ENCODE measurements at places on chromosomes 3 and 15. TPM values are rescaled to one million over a fixed set of nuclear protein-coding genes. Genes with fewer than 3 reads are reported as not detected.

DNA sequence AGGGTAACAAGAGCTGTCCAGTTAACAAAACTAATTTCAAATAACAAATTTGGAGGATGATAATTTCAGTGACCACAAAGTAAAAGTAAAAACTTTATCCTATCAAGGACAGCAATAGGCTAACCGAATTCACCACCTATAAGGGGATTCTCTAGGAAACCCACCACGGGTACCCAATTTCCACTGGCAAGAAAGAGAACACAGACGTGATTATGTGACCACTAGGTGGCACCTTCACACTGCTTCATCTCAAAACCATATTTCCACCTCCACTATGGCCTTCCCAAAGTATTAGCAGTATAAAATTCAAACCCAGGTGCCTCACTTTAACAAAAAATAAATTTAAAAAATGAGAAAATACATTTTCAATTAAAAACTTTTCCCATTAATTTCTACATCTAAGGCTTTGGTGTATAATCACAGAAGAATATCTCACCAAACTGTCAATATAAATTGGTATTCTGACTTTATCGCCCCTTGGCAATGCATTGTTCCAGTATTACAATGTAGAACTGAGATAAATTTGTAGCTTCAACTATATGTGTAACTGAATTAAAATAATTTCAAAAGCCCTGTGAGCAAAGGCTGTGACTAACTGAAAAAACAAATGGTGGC, 96.5 kb downstream of the FSIP1 start:
- no peaks in the 10 kb centered on the region for H3K4me1 ChIP-seq
- H3K27ac ChIP-seq = no peak overlapping the region
- H3K36me3 ChIP-seq = no peaks in the 10 kb centered on the region
- DNase-seq = no peak
- H3K27me3 ChIP-seq = no peaks in the 10 kb centered on the region

DNA sequence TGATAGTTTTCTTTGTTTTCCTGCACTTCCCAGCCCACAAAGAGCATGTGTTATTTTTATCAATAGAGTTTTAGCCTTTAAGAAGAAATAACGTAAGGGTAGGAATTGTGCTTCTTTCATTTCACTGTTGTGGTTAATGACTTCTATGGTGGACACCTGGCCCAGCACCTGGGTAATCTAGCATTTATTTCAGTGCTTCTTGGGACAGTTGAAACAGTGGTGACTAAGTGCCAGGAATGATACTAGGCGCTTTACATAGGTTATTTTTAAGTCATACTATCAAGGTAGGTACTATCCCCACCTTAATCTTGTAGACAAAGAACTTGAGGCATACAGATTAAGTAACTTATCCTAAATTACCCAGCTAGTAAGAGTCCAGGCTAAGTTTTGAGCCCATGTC, 243.8 kb downstream of the SOX2 start:
- no peaks in the 10 kb centered on the region for H3K27me3 ChIP-seq
- DNase-seq = no peak
- H3K4me1 ChIP-seq = no peaks in the 10 kb centered on the region
- H3K4me3 ChIP-seq = no peak overlapping the region

GRCh38 chr15:90671216-90671615, 45.9 kb upstream of the BLM start:
- H3K27me3 ChIP-seq = no peaks in the 10 kb centered on the region
- no peak overlapping the region for H3K4me3 ChIP-seq
- H3K36me3 ChIP-seq = no peaks in the 10 kb centered on the region
- DNase-seq = no peak
- H3K4me1 ChIP-seq = no peaks in the 10 kb centered on the region

GRCh38 chr15:80559320-80559693, 135.8 kb upstream of the ABHD17C start:
- no peaks in the 10 kb centered on the region for H3K36me3 ChIP-seq
- no peak for DNase-seq
- no peak overlapping the region for H3K4me3 ChIP-seq
- no peaks in the 10 kb centered on the region for H3K4me1 ChIP-seq
- H3K27me3 ChIP-seq = no peaks in the 10 kb centered on the region
- H3K27ac ChIP-seq = no peak overlapping the region

DNA sequence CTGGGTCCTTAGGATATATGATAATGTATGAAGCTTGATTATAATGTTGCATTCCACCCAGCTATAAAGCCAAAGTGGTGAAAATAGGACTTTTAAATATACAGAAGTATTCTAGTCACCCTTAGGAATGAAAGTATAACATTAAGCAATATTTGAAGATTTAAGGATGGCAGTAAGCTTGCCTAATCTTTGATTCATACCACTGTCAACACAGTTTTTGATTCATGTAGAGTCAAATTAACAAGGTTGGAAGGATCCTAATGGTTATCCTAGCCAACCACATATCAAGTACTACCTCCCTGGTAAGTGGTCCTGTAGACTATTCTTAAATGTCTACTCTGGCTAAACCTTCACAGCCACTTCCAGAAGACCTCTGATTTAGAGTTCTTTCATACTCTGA, 18.6 kb downstream of the ARIH1 start:
- H3K36me3 ChIP-seq = no peaks in the 10 kb centered on the region
- no peaks in the 10 kb centered on the region for H3K27me3 ChIP-seq
- no peaks in the 10 kb centered on the region for H3K4me1 ChIP-seq
- DNase-seq = no peak

- H3K36me3 ChIP-seq = no peaks in the 10 kb centered on the region
- H3K27me3 ChIP-seq = no peaks in the 10 kb centered on the region
- H3K4me3 ChIP-seq = no peak overlapping the region
- DNase-seq = no peak
- H3K27ac ChIP-seq = no peak overlapping the region
These were observed 8.8 kb downstream of the SNTN start for GRCh38 chr3:63661242-63661641.

GRCh38 chr15:57609805-57610529, 18.3 kb downstream of the MYZAP start:
- H3K36me3 ChIP-seq = no peaks in the 10 kb centered on the region
- no peaks in the 10 kb centered on the region for H3K27me3 ChIP-seq
- no peak for DNase-seq
- H3K4me1 ChIP-seq = no peaks in the 10 kb centered on the region

- peaks cover 18% of the 10 kb centered on the region for H3K36me3 ChIP-seq
- H3K4me1 ChIP-seq = peaks cover 3% of the 10 kb centered on the region
- DNase-seq = no peak
- H3K4me3 ChIP-seq = no peak overlapping the region
- H3K27ac ChIP-seq = no peak overlapping the region
- H3K27me3 ChIP-seq = no peaks in the 10 kb centered on the region
These were observed 82.3 kb downstream of the RBPMS2 start for GRCh38 chr15:64693134-64693533.

- no peaks in the 10 kb centered on the region for H3K36me3 ChIP-seq
- H3K27me3 ChIP-seq = no peaks in the 10 kb centered on the region
- no peak for DNase-seq
- H3K4me1 ChIP-seq = no peaks in the 10 kb centered on the region
These were observed 11.7 kb downstream of the LSAMP start for GRCh38 chr3:116433552-116433951.

DNA sequence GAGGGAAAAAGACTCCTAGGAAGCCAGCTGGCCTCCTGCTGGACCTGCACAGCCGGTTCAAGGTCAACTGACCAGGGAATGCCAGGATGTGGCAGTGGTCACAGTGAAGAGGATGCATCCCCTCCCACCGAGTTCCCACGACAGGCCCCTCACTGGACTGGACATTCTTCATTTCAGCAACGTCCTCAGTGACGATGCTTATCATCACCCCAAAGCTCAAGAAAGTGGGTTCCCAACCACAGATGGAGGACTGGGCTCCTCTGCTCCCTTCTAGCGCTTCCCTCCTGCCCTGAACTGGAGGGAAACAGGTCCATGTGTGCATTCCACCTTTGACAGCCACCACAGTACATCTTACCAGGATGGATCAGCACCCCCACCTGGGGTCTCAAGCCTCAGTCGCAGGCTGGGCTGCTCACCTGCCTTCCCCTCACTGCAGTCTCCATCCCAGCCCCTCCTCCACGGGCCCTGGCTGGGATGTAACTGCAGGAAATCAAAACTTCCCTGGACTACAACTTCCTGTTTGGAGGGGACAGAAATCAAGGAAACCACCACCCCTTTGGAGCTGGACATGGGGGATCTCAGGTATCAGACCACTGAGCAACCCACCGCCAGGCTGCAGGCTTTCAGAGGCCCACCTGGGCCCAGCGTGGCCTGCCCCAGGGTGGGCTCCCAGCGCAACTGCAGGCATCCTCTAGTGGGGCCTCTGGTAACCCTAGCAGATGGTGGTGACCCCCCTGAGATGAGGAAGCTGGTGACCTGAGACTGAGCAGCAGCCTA, 7.3 kb downstream of the CALML4 start:
- no peak for DNase-seq
- no peak overlapping the region for H3K27ac ChIP-seq
- H3K4me1 ChIP-seq = peaks cover 16% of the 10 kb centered on the region
- H3K36me3 ChIP-seq = peaks cover 7% of the 10 kb centered on the region
- no peaks in the 10 kb centered on the region for H3K27me3 ChIP-seq
- no peak overlapping the region for H3K4me3 ChIP-seq

DNA sequence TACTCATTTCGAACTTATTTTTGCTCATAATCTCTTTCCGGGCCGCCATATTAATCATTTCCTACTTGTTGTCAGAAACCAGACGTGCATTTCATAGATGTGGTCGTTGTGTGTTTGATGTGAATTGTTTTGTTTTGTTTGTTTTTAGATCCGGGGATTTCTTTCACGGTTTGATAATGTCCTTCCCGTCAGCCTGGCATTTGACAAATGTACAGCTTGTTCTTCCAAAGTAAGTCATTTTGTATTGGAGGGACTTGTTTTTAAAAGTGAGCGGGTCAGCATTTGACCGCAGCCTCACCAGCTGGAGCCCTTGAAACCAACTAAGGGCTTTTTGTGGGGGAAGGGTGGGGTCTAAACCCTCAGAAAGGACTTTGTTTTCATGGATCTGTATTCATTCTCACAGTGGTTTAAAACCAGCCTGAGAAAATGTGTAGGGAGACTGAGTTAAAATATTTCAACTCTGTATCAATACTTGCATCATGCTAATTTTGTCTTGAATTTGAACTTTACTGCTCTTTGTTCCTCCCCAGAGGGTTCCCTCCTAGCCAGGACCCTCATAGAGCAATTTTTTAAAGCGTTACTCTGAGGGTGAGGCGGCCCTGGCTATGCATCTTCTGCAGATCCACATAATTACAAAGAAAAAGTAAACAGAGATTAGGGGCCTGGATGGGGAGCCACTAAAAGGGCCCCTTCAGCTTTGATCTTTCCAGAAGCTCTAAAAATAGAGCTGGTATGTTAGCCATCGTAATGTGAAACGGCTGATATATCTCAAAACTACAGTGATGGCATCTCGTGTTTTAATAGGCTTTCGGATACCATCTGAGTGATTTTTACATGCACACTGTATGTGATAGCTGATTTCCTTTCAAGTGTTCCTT, 107.9 kb downstream of the ATG7 start:
- H3K27me3 ChIP-seq = no peaks in the 10 kb centered on the region
- no peaks in the 10 kb centered on the region for H3K4me1 ChIP-seq
- H3K27ac ChIP-seq = no peak overlapping the region
- H3K36me3 ChIP-seq = no peaks in the 10 kb centered on the region
- H3K4me3 ChIP-seq = no peak overlapping the region

DNA sequence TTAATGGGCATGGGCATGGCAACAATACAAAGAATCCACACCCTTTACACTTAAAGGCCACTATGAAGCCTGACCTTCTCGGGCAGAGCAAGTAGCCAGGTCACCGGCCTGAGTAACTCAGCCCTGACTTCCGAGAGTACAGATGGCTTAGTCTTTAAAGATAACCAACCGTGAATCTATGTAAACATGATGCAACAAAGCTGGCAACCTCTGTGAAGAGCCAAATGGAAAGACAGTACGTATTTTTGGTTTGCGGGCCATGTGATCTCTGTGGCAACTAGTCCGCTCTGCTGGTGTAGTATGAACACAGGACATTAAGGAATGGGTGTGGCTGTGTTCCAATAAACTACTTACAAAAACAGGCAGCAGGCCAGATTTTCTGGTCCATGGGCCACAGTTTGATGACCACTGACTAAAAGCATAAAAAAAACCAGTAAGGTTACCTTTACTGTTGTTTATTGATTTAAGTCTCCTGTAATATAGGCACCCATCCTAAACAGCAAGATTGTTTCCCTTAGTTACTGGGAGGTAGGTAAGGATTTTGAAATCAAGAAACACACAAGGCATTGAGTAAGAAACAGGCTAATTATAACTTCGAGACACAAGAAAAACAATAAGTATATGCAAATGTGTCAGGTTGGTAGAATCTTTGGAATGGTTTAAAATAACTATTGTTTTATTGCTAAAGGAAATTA, 14.5 kb downstream of the RIOX2 start:
- no peaks in the 10 kb centered on the region for H3K27me3 ChIP-seq
- no peak overlapping the region for H3K27ac ChIP-seq
- no peaks in the 10 kb centered on the region for H3K4me1 ChIP-seq
- no peak for DNase-seq

The SCN11A gene
- 0.10 TPM for total RNA-seq

The IQCH gene
- total RNA-seq = 0.88 TPM

The TM4SF18 gene
- total RNA-seq = 3.3 TPM

Data from H1 (cell line).